ENCODE measurements at places on chromosomes 3 and 15.

GRCh38 chr15:101313041-101313761, 18.2 kb upstream of the SNRPA1 start:
- no peak for DNase-seq

DNA sequence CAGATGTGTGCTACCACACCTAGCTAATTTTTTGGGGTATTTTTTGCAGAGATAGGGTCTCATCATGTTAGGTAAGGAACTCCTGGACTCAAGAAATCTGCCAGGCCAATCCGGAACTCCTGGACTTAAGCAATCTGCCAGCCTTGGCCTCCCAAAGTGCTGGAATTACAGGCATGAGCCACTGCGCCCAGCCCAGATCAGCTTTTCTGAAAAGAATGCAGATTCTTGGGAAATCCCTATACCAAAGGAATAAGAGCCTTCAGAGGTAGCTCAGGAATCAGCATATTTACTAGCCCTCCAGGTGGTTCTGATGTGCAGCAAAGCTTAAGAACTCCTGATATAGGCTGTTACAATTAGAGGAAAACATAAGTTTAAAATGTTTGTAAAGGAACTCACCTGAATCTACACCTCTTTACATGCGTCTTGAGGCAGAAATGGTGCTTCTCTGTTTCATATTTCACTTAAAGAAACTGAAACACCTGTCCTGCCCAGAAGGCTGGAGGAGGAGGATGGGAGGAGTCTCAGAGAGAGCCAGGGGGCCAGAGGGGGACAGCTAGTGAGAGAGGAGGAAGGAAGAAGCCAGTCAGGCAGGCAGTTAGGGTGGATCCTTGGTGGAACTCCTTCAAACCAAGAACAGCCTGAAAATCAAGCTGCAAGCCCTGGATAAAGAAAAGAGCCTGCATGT, at the start of gene XCR1:
XCR1 (minus strand) TSS at position 463 of the 685 bp plus-strand sequence. CDS start 5,536 bp downstream, outside the sequence.
- no peak for DNase-seq

DNA sequence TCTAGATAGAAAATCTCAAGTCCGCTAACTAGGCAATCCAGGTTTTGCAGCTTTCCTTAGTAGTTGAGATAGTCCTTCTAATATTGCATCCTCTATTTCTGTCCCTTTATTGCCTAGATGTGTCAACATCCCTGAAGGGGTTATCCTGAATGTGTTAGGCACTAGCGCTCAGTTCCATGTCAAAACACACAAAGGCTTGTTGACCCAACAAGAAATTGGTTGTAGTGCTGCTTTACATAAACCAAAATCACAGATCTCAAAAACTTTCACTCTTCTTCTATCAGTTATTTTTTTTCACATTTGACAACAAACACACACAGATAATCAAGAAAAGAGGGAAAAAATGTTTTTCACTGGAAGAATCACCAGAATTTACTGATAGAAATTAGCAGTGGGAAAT, 51.4 kb upstream of the SOX2 start:
- no peak for DNase-seq

DNA sequence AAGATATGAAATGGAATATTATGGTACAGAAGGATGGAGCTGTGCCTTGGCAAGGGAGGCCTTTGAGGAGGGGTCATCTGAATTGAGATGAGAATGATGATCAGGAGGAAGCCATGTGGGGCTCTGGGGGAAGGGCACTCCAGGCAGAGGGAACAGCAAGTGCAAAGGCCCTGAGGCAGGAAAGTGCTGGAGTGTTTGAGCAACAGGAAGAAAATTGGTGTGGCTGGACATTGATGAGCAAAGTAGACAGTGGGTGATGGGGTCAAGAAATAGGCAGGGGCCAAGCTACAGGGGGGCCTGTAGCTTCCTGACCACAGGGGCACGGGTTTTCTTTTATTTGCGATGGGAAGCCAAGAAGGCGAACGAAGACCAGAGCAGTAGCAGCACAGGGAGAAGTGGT, 3.3 kb upstream of the GP9 start:
- no peak for DNase-seq

DNA sequence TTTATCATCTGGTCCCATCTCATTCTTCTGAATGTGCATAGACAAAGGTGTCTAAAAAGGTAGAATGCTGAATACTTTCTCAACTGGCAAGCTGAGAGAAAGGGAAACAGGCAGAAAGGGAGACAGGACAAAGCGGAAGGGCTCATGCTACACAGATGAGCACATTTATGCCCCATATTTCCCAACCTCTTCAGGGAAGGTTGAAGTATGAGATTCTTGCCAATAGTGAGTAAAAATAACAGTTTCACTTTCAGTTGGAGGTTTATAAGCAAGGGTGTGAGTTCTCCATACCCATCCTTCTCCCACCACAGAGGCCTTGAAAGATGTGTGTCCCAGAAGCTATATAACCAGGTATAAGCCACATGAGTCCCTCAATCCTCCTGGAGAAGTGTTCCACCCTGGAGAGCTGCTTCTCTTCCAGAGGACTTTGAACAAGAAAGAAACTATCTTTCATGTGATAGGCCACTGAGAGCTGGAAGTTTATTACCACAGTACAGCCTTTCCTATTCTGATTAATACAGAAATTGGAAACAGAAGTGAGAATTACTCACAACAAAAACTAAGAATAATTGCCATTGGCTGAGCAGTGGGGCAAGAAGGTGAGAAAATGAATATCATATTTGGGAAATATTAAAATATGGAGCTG, 709.4 kb upstream of the NR2F2 start:
- no peak for DNase-seq

DNA sequence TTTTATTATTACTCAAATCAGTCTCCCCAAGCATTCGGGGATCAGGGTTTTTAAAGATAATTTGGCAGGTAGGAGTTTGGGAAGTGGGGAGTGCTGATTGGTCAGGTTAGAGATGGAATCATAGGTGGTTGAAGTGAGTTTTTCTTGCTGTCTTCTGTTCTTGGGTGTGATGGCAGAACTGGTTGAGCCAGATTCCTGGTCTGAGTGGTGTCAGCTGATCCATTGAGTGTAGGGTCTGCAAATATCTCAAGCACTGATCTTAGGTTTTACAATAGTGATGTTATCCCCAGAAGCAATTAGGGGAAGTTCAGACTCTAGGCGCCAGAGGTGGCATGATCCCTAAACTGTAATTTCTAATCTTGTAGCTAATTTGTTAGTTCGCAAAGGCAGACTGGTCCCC, 20.6 kb upstream of the TRANK1 start:
- no peak for DNase-seq

DNA sequence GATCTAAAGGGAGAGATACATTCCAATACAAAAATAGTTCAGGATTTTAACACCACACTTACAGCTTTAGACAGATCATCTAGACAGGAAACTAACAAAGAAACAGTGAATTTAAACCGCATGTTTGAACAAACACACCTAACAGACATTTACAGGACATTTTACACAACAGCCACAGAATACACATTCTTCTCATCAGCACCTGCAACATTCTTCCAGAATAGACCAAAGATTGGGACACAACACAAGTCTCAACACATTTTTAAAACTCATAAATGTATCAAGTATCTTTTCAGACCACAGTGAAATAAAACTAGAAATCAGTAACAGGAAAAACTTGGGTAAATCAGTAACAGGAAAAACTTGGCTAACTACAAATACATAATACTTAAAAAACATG, 256.3 kb downstream of the MCTP2 start:
- DNase-seq, result no peak

- DNase-seq, result no peak
Measured at GRCh38 chr3:165636684-165637015, 200.6 kb downstream of the BCHE start.

- no peak for DNase-seq
Measured at GRCh38 chr15:74768099-74768770, 13.6 kb upstream of the CSK start.
